Stimulated activated naive CD4-positive, alpha-beta T cell treated with Interleukin-2 at 50 U/mL for 16 hours (primary cell): ENCODE measurements at places on chromosomes 6 and 20.
A peak's percentile ranks its signal among the peaks of the same experiment; 100 is the strongest.

DNA sequence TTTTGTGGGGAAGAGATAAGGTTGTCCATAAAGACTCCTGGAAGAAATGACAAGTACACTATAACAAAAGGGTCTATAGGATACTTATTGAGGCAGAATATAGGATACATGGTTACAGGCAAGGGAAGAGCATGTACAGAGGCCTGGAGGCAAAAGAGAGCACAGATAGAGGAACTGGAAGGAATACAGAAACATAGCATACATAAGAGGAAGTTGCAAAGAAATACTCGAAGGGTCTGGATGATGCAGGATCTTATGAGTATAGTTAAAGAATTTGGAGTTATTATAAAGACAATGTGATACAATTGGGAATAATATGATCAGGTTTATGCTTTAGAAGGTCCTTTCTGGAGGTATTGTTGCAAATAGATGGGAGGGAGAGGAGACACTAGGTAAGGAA lies 592.7 kb upstream of the POU3F2 start:
- no peak for DNase-seq

- no peak for DNase-seq
Observed at GRCh38 chr6:44257753-44258324, 511 bp upstream of the SLC35B2 start.

DNA sequence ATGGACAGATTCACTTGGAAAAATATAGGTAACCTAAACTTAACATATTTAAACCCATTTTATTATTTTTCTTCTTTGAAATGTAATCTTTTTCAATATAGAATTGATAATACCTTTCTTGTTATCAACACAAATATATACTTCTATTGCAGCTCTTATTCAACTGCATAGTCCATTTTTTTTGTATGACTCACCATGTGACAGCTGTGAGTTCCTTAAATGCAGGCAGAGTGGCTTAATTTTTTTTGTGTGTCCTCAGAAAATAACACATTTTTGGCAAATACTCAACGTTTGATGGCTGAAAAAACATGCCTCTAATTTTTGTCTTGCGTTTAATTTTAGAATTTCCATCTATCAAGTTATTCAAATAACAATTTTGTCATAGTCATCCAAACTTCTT lies 454.8 kb downstream of the PHF3 start:
- DNase-seq, result no peak

GRCh38 chr20:48858075-48858790 lies 30.4 kb upstream of the PREX1 start:
- no peak for DNase-seq

DNA sequence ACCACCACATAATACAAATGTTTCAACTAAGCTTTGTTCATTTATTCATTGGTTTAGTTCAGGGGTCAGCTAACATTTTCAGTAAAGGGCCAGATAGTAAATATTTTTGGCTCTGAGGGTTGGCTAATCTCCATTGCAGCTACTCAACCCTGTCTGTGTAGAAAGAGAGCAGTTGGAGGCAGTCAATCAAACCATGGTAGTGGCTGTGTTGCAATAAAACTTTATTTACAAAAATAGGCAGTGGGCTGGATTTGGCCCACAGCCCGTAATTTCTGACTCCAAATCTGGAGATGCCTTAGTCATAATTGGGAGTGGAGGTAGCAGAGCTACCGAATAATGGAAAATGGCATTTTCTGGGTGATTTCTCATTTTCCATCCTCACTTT lies 242.5 kb upstream of the ZFP64 start:
- DNase-seq, result no peak

DNA sequence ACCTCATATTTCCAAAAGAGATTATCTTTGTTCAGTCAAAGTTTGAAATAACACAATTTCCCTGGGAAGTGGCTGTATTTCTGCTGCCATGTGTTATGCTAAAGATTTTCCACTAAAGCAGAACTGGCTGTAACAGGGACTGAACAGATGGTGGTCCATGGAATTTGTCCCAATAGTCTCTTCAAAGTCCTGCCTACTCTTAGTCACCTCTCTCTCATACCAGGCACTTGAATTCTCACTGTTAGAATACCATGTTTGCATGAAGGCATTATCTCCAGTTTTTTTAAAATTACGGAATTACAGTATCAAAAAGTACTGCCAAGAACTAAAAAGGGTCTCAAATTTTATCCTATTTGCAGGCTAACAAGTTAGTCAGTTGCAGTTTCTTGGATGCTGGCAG lies 105.0 kb upstream of the HDDC2 start:
- no peak for DNase-seq

GRCh38 chr20:21498635-21499034 lies 15.2 kb downstream of the NKX2-2 start:
- DNase-seq, result no peak

DNA sequence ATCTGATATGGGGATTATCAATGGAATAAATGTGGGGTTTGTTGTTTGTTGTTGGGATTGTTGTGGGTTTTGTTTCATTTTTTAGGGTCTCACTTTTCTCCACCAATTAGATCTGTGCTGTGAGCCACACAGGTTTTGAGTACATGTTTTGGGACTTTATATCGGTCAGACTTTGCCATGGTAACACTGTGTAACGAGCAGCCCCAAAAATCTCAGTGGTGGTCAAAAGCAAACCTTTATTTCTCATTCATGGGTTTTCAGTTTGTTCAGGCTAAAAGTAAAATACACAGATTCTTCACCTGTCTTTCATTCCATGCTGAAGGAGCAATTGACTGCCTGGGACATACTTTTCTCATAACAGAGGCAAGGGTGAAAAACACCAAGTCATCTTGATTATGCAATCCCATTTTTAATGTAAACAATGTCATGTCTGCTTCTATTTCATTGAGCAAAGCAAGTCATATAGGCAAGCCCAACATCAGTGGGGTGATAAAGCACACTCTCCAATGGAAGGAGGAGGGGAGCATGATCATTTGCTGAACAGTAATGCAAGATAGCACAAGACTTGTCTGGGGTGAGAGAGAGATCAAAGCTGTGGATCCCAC lies 101.1 kb upstream of the PLCB4 start:
- DNase-seq, result no peak

GRCh38 chr6:39421383-39422225 lies 99.1 kb upstream of the KCNK16 start:
- no peak for DNase-seq

- peak; percentile 81 for DNase-seq
Observed at GRCh38 chr6:16669227-16669626, 92.0 kb downstream of the ATXN1 start.

- no peak for DNase-seq
Observed at GRCh38 chr20:63731410-63731809, 5.1 kb upstream of the LIME1 start.

- no peak for DNase-seq
Observed at GRCh38 chr6:162613310-162613709, 114.3 kb downstream of the PRKN start.

GRCh38 chr6:62614442-62614841 lies 328.4 kb upstream of the KHDRBS2 start:
- DNase-seq, result no peak

DNA sequence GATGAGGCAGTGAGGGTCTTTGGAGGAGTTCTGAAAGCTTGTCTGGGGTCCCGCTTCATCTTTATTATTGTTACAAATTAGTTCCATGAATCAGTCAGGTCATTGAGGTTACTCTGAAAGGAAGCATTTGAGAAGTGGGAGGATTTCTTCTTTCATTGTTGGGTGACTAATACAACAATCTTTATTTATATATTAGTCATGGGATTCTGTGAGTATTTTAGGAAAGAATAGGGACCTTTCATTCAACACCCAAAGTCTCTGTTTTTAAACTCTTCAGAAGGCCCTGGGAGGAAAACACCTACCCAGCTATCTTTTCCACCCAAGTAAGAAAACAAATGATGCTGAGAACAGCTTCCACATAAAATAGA lies 98.3 kb downstream of the SOD2 start:
- DNase-seq, result no peak

GRCh38 chr6:122553697-122554096 lies 56.5 kb upstream of the PKIB start:
- no peak for DNase-seq

GRCh38 chr6:74925683-74926082 lies 280.2 kb downstream of the COL12A1 start:
- DNase-seq, result no peak

GRCh38 chr20:47296950-47297349 lies 59.5 kb downstream of the ZMYND8 start:
- no peak for DNase-seq

GRCh38 chr6:168499045-168499650 lies 58.2 kb downstream of the SMOC2 start:
- DNase-seq, result no peak

DNA sequence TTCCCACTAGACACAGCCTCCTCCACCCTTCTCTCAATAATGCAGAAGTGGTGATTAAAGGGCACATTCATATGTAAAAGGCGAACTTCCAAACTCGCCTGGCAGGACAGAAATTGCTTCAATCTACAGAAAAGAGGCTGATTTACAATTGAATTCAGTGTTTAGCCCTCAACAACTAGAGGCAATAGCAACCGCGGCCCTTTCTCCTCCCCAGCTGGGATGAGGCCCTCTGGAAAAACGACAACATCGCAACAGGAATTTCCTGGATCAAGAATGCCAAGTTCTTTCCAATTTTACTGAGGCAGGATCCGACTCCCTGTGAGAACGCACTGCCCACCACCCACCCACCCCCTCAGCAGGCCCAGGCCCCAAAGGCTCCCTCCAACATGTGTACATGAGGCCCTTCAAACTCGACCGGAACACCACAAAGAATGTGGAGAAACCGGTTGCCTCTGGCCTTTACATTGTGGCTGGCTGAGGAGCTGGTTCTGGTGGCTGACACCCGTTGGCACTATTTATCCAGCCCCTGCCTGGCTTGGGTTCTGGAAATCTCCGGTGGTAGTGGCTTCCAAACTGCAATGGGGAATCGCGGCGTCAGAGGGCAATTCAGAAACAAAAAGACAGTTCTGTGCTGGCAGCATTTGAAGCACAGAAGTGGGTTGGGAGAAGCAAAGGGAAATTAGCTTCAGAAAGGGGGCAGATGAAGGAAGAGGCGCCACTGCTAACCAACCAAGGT lies 36.8 kb downstream of the ZMYND8 start:
- no peak for DNase-seq

DNA sequence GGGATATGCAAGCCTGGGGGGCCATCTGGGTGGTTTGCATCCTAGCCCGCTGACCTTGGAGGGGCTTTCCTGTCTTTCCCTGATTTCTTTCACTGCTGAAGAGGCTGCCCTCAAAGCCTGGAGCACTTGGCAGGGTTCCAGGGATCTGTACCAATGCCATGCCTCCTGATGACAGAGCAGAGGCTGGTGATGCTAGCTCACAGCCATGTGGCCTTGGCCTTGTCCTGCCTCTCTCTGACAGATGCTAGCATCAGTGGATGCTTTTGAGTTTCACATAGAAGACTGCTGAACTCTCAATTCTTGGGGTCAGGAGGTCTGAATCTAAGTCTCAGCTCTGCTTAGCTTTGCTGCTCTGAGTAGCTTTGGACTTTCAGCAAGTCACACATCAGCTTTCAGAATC lies 21.9 kb upstream of the RREB1 start:
- no peak for DNase-seq

DNA sequence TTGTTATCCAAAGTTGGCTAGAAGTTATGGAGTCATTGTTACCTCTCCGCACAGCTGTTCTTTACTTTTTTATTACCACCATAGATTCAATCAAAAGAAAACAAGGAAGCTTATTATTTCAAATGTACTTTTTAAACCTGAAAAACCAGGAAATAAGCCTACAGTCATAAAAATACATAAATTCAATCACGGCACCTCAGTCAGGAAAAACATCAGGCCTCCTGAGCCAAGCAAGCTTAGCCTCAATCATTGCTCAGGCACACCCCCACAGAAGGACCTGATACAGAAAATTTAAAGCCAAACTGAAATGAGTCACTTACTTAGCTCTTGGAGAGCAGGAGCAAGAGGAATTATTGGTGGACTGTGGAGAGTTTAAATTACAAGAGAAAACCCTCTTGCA lies 44.3 kb downstream of the MARCKS start:
- no peak for DNase-seq
